ENCODE measurements at places on chromosomes 12 and 14.

DNA sequence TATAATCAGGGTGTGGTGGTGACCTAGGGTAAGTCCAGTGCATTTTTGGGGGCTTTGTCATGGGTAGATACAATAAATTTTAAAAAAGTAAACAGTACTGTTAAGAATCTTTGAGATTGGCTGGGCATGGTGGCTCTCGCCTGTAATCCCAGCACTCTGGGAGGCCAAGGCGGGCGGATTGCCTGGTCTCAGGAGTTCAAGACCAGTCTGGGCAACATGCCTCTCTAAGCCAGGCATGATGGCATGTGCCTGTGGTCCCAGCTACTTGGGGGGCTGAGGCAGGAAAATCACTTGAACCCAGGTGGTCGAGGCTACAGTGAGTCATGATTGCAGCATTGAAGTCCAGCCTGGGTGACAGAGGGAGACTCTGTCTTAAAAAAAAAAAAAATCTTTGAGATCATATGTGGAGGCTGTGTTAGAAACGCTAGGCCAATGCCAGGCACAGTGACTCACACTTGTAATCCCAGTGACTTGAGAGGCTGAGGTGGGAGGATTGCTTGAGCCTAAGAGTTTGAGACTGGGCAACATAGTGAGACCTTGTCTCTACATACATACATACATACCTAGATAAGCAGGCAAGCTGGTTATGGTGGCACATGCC is 67.7 kb downstream of the PRKCH start:
- no peak for DNase-seq

GRCh38 chr12:10543499-10543898 is 37.8 kb downstream of the EIF2S3B start:
- no peak for DNase-seq

DNA sequence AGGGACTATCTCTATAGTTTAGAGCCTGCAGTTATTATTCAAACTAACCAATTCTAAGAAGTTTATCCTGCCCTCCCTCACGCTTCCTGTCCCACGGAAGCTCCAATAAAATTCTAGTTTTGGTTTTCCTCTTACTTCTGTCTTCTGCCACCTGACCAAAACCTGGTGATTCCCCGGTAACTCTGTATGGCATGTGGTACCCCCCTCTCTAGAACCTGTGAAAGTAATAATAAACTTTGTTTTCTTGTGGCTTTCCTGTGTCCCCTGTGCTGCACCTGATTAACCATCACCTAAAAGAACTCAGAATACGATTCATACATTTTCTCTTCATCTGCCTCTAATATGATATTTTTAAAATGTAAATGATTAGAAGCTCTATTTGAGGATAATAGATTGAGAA is 379.8 kb downstream of the APAF1 start:
- no peak for DNase-seq

DNA sequence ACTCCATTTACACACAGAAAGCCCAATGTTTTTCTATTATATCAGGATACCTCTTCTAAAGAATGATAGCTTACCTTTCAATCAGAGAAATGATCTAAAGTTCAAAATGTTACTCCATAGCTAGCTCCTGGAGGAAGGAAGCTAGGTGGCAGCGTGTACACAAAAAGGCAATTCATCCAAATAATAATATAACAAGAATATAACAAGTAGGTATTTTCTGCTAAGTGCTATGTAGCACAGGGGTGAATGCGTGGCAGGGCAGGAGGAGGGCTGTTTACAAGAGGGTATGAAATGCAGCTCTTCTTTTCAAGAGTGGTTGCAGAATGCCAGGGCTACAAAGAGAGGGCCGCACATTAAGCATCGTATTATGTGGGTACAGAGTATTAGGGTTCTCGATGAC is 663 bp upstream of the SNAPC1 start:
- no peak for DNase-seq

DNA sequence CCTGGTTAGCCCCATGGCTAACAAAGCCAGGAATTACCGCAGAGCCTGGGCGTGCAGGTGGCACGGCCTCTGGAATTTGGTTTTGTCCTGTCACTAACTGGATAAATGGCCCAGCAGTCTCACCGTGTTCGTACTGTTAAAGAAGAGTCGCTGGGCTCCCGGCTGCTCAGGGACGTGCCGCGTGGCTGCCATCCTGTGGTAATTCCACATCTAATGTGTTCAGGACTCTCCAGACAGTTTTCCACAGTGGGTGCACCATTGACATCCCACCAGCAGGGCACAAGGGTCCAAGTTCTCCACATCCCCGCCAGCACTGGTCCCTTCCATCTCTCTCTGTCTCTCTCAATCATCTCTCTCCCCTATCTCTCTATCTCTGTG is 19.6 kb downstream of the NOC4L start:
- DNase-seq, result no peak

DNA sequence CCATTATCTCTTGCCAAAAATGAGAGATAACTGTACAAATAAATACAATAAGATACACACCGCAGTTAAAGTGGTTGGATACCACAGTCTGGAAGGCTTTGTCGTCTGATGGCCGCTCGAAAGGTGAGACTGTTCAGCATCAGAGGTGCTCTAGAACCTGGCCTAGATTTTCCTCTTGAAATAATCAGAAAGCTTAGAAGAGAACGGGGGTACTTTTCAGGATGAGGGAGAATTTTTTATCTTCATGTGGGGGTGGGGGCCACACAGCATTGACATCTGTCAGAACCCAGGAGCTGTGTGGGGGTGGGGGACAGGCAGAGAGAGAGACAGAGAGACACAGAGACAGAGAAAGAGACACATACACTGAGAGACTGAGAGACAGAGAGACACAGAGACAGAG is 90.5 kb downstream of the GALNT9 start:
- no peak for DNase-seq

DNA sequence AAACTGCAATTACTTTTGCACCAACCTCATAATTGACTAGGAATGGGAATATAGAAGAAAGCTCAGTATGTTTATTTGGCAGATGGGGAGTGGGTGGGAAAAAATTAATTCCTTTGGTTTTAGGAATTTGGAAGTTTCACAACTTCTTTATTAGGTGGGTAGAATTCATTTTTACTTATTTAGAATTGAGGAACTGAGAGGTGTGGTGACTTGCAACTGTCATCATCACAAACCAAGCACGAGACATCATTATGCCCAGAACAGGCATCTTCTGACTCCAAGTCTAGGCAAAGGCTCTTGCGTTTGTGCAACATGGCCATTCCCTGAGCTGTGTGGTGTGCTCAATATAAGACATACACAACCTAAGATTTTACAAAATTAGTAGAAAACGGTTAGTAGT is 380.0 kb downstream of the ATP23 start:
- no peak for DNase-seq

DNA sequence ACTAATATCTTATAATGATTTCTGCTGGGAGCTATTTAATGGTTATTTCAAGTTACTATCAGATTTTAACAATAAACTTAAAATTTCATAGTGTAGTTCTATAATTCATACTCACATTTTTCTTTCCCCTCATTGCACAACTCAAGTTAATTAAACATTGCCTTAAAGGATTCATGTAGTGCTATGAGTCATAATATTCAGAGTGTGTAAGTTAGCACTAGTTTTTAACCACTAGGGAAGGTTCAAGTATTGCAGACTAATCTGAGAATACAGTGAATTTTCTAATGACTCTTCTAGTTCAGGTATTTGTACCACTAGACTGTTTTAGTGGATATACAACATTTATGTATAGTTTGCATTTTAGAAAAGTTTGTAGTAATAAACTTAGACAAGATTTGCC is 49.9 kb downstream of the FOXA1 start:
- no peak for DNase-seq

DNA sequence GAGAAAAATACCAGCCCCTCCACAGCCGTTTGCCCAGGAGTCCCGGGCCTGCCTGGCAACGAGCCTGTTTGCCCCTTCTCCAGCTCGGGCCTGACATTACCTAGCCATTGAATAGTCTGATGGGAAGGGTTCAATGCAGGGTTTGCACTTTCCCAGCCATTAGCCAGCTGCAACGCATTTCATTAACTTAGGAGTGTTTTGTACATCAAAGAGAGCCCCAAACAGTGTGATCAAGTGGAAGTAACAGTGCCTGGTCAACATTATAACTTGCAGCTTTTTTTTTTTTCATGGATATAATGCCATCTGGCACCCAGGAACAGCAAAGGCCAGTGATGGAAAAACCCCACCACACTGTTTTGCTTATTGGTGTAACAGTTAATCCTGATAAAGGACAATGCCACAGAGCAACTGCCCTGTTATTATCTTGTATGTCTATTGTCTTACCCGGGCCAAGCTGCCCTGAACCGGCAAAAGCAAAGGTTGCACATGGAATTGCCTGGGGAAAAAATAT is 38.0 kb downstream of the BTG1 start:
- no peak for DNase-seq

DNA sequence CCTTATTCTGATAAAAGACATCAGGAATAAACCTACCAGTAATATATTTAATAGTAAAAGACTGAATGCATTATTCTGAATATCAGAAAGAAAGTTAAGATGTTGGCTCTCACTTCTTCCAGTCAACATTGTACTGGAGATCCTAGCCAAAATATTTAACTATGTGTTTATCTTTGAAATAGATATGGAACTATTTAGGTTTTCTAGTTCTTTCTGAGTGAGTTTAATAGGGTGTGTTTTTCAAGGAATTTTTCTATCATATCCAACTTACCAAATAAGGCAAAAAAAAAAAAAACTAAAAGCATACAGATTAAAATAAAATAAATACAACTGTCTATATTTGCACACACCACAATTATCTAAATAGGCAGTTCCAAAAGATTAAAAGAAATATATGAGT is 478.9 kb upstream of the LMO3 start:
- DNase-seq, result no peak

GRCh38 chr12:53729644-53730043 is 2.4 kb upstream of the CALCOCO1 start:
- DNase-seq, result no peak
